Placental pericyte (primary cell): ENCODE measurements at places on chromosomes 7 and 10. TPM values are rescaled to one million over a fixed set of nuclear protein-coding genes. Genes with fewer than 3 reads are reported as not detected.

The PHKG1 gene
- total RNA-seq = 0.86 and 0.88 TPM in 2 replicates

The IFIT2 gene
- 2.7 and 7.4 TPM in 2 replicates for total RNA-seq

The FLNC gene
- total RNA-seq = 67.8 and 206 TPM in 2 replicates

The CFTR gene
- not detected in 2 replicates for total RNA-seq

The SPDYE1 gene
- not detected in 2 replicates for total RNA-seq

The WNT8B gene
- not detected in 2 replicates for total RNA-seq

The FEZF1 gene
- total RNA-seq = not detected in 2 replicates

The ACHE gene
- total RNA-seq = 0.14 and 0.22 TPM in 2 replicates

The ABI1 gene
- 32.4 and 73.4 TPM in 2 replicates for total RNA-seq

The ADIRF gene
- total RNA-seq = 1.0 TPM in 1 of 2 replicates, not detected in the other

The DPYSL4 gene
- 3.9 and 5.7 TPM in 2 replicates for total RNA-seq

The CACNA2D1 gene
- total RNA-seq = 63.0 and 66.6 TPM in 2 replicates

The ARF5 gene
- total RNA-seq = 80.1 and 102 TPM in 2 replicates

The PRPS1L1 gene
- total RNA-seq = not detected in 2 replicates

The HABP2 gene
- not detected in 2 replicates for total RNA-seq

The SH2D4B gene
- total RNA-seq = 0.22 and 0.29 TPM in 2 replicates

The NUTM2E gene
- total RNA-seq = not detected in 2 replicates

The FXYD4 gene
- not detected in 2 replicates for total RNA-seq

The TMEM236 gene
- total RNA-seq = under 0.01 and 0.14 TPM in 2 replicates

The FAM237B gene
- total RNA-seq = not detected in 2 replicates

The SPDYE11 gene
- not detected in 2 replicates for total RNA-seq
